ENCODE measurements at places on chromosomes 13 and 19. TPM values are rescaled to one million over a fixed set of nuclear protein-coding genes. Genes with fewer than 3 reads are reported as not detected.
A peak's percentile ranks its signal among the peaks of the same experiment; 100 is the strongest.

Gene CLEC17A
- not detected for total RNA-seq

Gene LGALS7B
- not detected for total RNA-seq

- no peaks in the 10 kb centered on the region for H3K36me3 ChIP-seq
- DNase-seq = no peak
- no peak overlapping the region for H3K27ac ChIP-seq
- H3K4me3 ChIP-seq = no peak overlapping the region
- H3K27me3 ChIP-seq = no peaks in the 10 kb centered on the region
Measured at GRCh38 chr13:108734676-108735075, 105.3 kb downstream of the MYO16 start.

GRCh38 chr13:41652735-41653361 is 195.5 kb downstream of the RGCC start:
- H3K27me3 ChIP-seq = no peaks in the 10 kb centered on the region
- peak overlapping the region; percentile 36 for H3K27ac ChIP-seq
- no peaks in the 10 kb centered on the region for H3K36me3 ChIP-seq
- no peak overlapping the region for H3K4me3 ChIP-seq
- DNase-seq = no peak

DNA sequence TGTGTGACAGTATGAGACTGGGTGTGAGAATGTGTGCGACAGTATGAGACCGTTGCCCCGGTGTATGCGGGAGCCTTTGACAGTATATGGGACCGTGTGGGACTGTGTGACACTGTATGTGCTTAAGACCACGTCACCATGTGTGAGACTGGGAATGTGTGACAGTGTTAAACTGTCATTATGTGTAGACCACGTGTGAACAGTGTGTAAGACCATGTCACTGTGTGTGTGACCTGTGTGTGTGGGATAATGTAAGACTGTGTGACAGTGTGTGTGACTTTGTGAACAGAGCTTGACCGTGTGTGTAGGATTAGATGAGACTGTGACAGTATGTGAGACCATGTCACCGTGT is 549 bp downstream of the ZNF583 start:
- peak overlapping the region; percentile 62 for H3K4me3 ChIP-seq
- no peak for DNase-seq
- peak overlapping the region; percentile 91 for H3K27ac ChIP-seq
- peaks cover 14% of the 10 kb centered on the region for H3K4me1 ChIP-seq
- no peaks in the 10 kb centered on the region for H3K27me3 ChIP-seq

- no peak for DNase-seq
- H3K36me3 ChIP-seq = no peaks in the 10 kb centered on the region
- H3K4me1 ChIP-seq = no peaks in the 10 kb centered on the region
- H3K4me3 ChIP-seq = no peak overlapping the region
- H3K27ac ChIP-seq = no peak overlapping the region
- H3K27me3 ChIP-seq = no peaks in the 10 kb centered on the region
Measured at GRCh38 chr13:78958006-78958405, 299.1 kb upstream of the OBI1 start.

GRCh38 chr19:1094655-1094977 is 559 bp downstream of the POLR2E start:
- peak overlapping the region; percentile 78 for H3K27ac ChIP-seq
- peaks cover 62% of the 10 kb centered on the region for H3K4me1 ChIP-seq
- peaks cover 42% of the 10 kb centered on the region for H3K36me3 ChIP-seq
- DNase-seq = no peak

DNA sequence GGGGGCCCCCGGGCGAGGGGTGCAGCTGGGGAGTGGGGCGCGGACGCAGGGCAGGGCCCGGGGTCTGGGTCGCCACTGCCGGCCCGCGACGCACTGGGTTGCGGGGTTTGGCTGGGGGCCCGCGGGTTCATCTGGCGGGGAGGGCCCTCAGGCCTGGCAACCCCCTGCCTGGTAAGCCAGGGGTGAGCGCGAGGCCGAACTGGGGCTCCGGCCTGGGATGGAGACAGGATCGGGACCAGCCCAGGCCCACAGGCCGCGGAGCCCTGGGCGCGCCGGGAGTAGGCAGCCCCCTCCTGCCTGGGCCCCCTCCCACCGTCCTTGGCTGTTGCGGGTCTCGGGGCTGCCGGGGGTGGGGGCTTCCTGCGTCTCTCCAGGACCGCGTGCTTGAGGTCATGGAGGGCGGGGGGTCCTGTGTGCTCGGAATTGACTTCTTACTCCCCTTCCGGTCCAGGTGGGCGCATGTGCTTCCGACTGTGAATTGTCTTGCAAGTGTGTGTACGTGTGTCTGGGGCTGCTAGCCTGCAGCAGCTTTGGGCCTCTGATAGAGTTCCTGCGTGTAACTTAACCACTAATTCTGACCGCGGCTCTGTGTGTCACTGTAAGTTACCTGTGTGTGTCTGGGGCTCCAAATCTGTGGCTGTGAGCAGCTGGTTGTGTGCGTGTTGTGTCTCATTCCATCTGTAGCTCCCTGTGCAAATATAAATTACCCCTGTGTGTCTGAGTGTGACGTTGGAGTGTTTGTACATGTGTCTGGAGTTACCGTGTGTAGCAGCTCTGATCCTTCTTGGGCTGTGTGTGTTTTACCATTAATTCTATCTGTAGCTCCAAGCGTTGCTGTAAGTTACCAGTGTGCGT is 751 bp downstream of the GRAMD1A start:
- peaks cover 89% of the 10 kb centered on the region for H3K4me1 ChIP-seq
- no peak for DNase-seq
- peaks cover 20% of the 10 kb centered on the region for H3K36me3 ChIP-seq
- no peaks in the 10 kb centered on the region for H3K27me3 ChIP-seq
- peak overlapping the region; percentile 84 for H3K4me3 ChIP-seq
